ENCODE measurements at places on chromosomes 5 and 9. TPM values are rescaled to one million over a fixed set of nuclear protein-coding genes. Genes with fewer than 3 reads are reported as not detected.
A peak's percentile ranks its signal among the peaks of the same experiment; 100 is the strongest.

GRCh38 chr9:121598167-121598964 lies 53.1 kb upstream of the DAB2IP start:
- no peak for DNase-seq

GRCh38 chr9:5873439-5873838 lies 17.2 kb upstream of the MLANA start:
- DNase-seq: no peak

DNA sequence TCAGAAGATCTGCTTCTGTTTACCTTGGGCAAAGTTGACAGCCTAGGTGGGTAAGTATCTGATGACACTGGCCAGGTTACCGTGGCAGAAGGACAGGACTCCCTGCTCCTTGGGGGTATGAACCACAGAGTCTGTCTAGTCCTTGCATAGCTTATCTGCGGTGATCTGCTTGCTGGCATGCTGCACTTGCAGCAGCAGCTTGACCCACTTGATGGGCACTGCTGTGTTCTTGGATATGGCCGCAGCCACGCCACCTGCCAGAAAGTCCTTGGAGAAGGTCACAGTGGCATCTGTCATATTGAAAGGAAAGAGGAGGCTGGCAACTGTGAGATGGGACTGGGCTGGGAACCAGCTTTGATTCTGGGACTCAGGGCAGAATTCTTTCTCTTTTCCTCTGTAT lies 35.9 kb upstream of the POC5 start:
- no peak for DNase-seq

DNA sequence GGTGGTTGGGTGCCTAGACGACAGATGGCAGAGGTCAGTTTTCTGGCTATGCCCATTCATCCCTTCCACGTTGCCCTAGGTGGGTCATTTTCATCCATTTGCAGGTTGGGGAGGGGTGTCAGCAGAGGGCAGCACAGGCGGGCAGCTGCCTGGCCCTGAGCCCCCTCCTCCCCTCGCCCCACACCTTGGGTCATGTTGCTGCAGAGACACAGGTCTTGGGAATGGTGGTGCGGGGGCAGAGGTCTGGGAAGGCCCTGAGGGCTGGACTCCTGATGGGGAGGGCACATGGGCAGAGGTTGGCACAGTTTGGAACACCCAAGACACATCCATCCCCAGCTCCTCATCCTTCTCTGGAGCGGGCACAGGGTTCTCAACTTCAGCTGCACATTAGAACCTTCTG lies 103.2 kb upstream of the LMX1B start:
- DNase-seq: no peak

- no peak for DNase-seq
Observed at GRCh38 chr5:54769072-54769471, 216.3 kb downstream of the ESM1 start.

DNA sequence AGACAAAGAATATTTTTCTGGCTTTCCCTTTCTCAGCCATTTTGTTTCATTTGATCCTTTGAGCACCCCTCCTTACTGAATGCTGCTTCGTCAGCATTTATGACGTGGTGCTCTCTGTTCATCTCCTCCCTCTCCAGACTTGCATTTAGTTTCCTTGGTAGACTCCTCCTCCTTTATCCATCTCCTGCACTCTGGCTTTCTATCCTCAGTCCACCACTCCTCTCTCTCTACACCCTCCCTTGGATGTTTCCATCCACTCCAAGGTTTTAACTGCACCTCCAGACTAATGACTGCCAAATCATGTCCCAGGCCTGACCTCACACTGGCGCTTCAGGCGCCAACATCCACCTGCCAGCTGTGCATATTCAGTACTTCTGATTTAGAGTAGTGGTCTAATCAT lies 245.4 kb downstream of the RAB3C start:
- DNase-seq: no peak

DNA sequence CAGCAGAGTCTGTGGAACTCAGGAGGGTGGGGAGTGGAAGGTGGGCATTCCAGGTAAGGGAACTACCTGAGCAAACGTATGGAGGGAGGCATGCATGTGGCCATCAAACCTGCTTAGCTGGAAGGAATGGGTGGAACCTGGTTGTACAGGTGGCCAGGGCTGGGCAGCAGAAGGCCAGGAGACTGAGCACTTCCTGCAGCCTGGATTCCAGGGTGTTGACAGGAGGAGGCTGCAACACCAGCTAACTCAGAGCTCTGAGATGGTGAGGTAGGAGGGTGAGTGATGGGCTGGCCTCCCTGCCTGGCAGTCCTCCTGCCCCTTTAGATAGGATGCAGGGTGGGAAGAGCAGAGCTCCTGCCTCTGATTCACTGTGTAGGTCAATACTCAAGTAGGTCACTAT lies 92.5 kb upstream of the CPEB4 start:
- no peak for DNase-seq

GRCh38 chr9:123564652-123565051 lies 208.7 kb downstream of the CRB2 start:
- no peak for DNase-seq

GRCh38 chr9:115202181-115202580 lies 84.2 kb upstream of the TNC start:
- DNase-seq: no peak

DNA sequence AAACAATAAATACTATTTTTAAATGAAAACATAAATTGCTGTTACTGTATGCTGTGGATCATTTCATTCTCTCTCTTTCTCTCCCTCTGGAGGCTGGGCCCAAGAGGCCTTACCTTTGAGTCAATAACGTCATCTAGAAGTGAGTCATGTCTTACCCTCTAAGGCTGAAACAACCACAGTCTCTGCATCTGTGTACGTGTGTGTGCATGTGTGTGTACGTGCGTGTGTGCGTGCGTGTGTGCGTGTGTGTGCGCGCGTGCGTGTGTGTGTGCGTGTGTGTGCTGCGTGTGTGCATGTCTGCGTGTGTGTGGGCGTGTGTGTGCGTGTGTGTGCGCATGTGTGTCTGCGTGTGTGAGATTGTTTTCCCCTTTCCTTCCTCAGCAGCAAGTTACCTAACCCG lies 13.6 kb upstream of the IL17B start:
- DNase-seq: no peak

- peak; percentile 11 for DNase-seq
Observed at GRCh38 chr5:60332244-60333004, 367.5 kb downstream of the DEPDC1B start.

- no peak for DNase-seq
Observed at GRCh38 chr9:95879591-95879990, 4.1 kb downstream of the ERCC6L2 start.

- no peak for DNase-seq
Observed at GRCh38 chr5:74798977-74799911, 32.2 kb downstream of the NSA2 start.

DNA sequence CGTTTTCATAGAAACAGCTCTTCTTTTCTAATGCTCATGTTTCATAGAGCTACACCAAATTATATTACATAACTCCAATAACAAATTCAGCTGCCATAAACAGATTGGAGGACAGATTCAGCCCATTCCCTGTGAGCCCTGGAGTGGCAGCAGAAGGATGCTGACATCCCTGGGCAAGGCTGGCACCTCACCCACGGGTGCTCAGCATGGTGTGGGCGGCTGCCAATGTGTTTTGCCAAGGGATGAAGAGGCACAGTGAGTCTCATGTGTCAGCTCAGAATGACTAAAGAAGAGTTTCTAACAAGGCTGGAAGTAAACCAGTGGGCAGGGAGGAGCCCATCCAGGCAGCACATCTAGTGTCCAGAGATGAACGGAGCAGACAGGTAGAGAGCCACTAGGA lies 127.1 kb upstream of the ICE1 start:
- DNase-seq: no peak

- DNase-seq: no peak
Observed at GRCh38 chr5:158058208-158059120, 199.5 kb upstream of the CLINT1 start.

DNA sequence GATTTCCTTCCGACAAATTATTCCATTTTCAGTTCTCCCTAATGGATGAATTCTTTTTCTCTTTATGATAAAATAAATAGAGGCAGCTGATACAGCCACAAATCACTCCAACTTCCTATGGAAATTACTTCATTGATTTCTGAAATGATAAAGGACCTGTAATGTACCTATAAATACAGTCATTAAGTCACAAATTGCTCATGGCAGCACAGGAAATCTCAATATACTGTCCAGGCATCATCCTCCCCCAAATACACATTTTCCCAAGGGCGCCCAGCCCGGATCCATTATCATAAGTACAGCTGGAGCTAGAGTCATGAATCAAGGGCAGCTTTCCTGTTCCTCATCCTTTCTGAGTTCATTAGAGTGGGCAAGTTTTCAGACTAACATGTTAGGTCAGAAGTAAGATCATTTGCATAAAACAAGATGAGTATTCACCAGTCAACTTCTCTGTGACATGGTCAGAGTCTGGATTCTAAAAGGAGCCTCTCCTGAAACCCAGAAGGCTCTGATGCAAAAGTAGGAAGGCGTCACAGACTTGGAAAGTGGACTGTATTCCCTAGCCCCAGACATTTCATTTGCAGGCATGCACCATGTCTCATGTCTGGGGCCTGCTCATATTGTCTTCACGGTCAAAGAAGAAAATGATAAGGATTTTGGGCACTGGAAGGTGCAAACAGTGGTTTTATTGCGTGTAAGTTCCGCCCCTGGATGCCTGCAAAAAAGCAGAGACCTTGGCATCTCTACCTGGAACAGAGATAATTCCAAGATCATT lies 383.2 kb downstream of the PLK2 start:
- DNase-seq: no peak

- DNase-seq: no peak
Observed at GRCh38 chr9:93010704-93011103, 47.8 kb upstream of the SUSD3 start.

- no peak for DNase-seq
Observed at GRCh38 chr9:92602413-92602812, 66.6 kb upstream of the ECM2 start.

DNA sequence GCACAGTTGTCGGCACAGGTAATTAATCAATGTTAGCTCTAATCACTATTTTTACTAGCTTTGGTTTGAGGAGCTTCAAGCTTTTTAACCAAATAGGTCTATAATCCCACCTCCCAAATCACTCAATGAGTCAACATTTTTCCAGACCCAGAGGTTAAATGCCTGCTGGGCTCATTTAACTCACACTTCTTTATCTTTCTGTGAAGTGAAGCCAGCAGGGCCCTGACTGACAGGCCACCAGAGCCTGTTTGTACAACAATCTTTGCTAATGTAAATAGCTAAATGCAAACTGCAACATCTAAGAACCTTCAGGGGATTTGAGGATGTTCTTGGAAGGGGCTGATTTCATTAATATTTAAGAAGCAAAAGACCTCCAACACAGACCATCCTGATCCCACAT lies 98.4 kb upstream of the NREP start:
- DNase-seq: no peak

DNA sequence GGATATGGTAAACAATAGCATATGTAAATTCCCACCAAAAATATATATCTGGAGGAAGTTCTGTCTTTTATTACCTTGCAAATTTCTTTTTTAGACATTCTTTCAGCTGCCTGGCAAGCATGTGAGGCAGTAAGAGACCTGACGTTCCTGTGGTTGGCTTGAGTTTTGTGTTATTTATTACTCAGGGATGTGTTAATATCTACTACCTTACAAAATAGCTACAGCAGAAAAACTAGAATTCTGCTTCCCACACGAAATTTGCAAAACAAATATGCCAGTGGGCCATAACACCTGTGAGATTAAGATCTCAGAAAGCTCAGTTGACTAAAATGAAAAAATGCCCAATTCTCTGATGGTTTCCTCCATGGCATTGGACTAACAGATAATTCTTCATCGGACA lies 274.2 kb downstream of the TMEM167A start:
- no peak for DNase-seq

DNA sequence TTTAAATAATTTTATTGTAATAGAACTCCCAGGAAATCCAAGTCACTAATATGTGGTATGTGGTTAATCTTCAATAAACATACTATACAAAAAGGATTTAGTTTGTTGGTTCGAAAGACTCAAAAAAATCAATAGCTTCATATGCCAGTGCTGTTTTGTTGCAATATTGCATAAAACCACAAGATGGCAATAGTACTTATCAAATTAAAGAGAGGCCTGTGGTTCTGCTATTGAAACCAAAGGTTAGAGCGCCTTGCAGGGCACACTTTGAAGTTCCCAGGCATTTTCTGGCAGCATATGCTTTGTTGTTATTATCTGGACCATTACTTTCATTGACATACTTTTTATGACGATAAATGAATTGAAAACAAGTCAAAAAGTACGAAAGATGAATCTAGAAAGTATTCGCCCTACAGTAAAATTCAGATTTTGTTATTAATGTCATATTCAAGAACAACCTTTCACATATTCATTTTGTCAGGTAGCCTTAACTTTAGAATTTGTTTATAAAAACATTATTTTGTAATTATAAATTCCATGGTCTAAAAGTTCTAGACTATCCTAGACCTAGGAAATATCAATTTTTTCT lies 316.3 kb downstream of the MCTP1 start:
- peak; percentile 76 for DNase-seq

- DNase-seq: no peak
Observed at GRCh38 chr5:140305471-140305870, 2.6 kb upstream of the PFDN1 start.

DNA sequence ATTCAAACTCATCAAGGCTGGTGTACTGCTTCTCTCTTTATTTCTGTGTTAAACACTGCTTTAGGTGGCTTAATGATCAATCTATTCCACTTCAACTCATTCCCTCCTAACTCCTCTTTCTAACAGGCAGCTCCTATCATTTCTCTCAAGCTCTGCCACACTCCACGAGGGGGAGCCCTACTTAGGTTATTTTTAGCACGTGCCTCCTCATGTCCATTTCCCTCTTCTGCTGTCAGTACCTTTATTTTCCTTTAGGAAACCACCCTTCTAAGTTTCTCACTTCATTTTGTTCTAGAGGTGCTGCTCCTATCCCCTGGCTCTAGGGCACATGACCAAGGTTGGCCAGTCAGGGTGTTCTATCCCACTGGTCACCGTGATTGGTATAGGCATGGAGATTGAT lies 6.7 kb upstream of the BRINP1 start:
- peak; percentile 19 for DNase-seq

DNA sequence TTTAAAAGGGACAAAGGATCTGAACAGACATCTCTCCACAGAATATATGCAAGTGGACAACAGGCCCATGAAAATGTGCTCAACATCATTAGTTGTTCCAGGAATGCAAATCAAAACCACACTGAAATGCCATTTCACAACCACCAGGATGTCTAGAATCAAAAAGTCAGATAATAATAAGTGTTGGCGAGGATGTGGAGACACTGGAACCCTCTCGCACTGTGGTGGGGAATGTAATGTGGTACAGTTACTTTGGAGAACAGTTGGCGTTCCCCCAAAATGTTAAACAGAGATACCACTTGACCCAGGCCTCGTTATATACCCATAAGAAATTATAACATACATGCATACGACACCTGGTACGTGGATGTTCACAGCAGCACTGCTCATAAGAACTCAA lies 38.6 kb downstream of the SARDH start:
- DNase-seq: no peak

GRCh38 chr9:122609804-122610203 lies 4.7 kb upstream of the OR1Q1 start:
- no peak for DNase-seq

GRCh38 chr5:59620535-59621212 lies 272.9 kb downstream of the PDE4D start:
- no peak for DNase-seq

ADAMTSL2 gene
- total RNA-seq: not detected

PCDHB15 gene
- 0.12 TPM for total RNA-seq

OR2V2 gene
- total RNA-seq: not detected

RASEF gene
- total RNA-seq: 1.7 TPM

DMRTA1 gene
- total RNA-seq: 1.4 TPM

INSL4 gene
- total RNA-seq: 3.3 TPM

SUSD3 gene
- total RNA-seq: 0.27 TPM

OR1J2 gene
- total RNA-seq: not detected

TSSK1B gene
- total RNA-seq: not detected

CCL19 gene
- total RNA-seq: not detected

ADCY2 gene
- total RNA-seq: not detected

SPINK6 gene
- 0.52 TPM for total RNA-seq

PCDHGA8 gene
- total RNA-seq: 1.4 TPM

Data from NCI-H460 (cell line).